ENCODE measurements at places on chromosomes 6 and 20. TPM values are rescaled to one million over a fixed set of nuclear protein-coding genes. Genes with fewer than 3 reads are reported as not detected.

DNA sequence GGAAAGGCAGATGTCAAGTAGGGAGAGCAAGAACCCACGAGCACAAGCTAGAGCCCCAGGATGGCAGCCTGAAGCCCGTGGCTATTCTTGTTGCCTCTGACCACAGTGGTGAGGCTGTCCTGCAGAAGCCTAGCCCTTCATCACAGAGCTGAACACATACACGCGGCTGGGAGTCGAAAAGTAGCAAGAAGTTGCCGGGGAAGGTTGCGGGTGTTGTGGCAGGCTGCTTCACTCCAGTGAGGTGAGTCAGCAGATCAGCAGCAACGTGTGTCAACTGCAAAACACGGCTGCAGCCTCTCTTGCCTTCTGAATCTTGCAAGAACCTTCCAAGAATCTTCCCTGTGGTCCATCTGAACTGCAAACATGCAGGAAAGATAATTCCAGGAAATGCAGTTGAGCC, 10.6 kb upstream of the STX16 start:
- DNase-seq = no peak

DNA sequence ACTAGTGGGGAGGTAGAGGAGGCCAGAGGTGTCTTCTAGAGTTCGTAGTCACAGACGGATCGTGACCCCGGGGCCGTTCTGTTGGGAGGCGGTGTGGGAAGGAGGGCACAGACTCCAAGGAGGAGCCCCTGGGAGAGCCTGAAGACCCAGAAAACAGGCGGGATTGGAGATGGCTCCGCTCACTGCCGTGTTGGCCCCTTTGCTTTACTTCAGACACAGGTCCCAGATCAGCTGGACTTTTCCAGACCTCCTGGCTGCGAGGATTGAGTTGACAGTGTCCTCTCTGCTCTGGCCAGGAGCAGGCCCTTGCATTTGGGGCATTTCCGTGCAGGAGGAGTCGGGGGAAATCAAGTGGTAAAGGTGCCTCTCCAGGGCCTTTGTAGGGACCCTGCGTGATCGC, 112.9 kb downstream of the ARMC2 start:
- DNase-seq = no peak

HLA-DQA2 gene
- polyA plus RNA-seq = not detected

- peak; percentile 37 for DNase-seq
Measured at GRCh38 chr6:31128093-31128676, 7.9 kb upstream of the CDSN start.

TOX2 gene
- 3.3 TPM for polyA plus RNA-seq

- no peak for DNase-seq
Measured at GRCh38 chr6:167689751-167690150, 137.0 kb upstream of the AFDN start.

DNA sequence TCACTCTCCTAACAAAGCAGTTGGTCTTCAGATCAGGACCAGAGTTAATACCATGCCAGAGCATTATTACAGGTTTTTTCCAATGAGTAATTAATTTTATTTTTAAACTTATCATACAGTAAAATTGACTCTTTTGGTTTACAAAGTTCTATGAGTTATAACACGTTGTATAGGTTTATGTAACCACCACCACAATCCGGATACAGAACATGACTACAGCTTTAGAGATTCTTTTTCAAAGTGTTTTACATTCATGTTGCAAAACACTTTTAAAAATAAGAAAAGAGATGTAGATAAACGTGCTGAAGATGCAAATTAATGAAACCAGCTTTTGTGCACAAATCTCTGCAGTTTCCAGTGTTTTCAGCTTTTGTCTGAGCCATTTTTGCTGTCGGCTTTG, 1.5 kb upstream of the TPBG start:
- no peak for DNase-seq

DNA sequence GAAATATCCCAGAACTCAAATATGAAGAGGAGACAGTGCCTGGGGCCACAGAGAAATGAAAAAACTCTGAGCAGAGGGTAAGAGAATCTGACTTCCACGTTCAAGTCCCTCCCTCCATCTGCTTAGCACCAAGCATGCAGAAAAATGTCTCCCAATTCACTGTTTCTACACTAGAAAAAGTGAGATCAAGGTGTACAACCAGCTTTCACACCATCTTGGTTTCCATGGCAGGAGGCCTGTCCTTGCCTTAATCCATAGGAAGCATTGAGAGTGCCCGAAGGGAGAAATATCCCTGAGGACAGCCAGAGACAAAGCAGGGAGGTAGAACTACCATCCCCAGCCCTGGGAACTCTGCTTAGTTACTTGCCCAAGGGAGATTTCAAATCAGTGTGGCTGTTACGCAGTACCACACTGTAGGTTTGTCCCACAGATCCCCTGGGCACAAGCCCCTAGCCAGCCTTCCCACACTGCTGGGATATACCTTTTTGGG, 82.9 kb downstream of the SCML4 start:
- no peak for DNase-seq

GRCh38 chr20:24478584-24478983, 9.2 kb downstream of the SYNDIG1 start:
- DNase-seq = no peak

- DNase-seq = no peak
Measured at GRCh38 chr6:32974016-32974333, 5.6 kb downstream of the BRD2 start.

MYH7B gene
- 0.65 TPM for polyA plus RNA-seq

DNA sequence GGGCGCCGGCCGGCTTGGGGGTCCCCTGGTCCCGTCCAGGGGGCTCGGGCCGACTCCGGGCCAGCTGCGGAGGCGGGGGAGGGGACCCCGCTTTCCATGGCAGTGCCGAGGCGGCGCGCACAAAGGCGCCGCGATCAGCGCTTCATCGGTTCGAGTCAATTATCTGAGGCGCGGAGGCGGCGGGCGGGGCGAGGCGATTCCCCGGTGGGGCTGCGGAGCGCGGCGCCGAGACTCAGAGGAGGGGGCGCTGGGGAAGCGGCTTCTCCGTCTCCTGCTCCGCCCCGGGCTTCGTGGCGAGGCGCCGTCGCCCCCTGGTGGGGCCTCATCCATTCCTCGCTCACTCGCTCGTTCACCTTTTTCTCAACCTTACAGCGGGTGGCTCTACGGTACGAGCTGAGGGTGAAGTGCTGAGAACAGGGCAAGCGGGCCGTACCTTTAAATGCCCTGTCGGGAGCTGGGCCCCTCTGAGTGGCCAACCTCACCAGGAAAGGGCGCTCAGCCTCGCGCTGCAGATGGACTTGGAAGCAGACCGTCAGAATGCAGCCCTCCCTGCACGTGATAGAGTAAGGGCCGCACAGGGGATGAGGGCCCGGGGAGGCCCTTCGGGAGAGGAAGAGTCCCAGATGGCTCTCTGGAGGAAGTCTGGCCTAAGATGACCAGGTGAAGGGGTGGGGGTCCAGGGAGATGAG, 39.9 kb downstream of the SLC52A3 start:
- no peak for DNase-seq

VGLL2 gene
- polyA plus RNA-seq = not detected

DNA sequence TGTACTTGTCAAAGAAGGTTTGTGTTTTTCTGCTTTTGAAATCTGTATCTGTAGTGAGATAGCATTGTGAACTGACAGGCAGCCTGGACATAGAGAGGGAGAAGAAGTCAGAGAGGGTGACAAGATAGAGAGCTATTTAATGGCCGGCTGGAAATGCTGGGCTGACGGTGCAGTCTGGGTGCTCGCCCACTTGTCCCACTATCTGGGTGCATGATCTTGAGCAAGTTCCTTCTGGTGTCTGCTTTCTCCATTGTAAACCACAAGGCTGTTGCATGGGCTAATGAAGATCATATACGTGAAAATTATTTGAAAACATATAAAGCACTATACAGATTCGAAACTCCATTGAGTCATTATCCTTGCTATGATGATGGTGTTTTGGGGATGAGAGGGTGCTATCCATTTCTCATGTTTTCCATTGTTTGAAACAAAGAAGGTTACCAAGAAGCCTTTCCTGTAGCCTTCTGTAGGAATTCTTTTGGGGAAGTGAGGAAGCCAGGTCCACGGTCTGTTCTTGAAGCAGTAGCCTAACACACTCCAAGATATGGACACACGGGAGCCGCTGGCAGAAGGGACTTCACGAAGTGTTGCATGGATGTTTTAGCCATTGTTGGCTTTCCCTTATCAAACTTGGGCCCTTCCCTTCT, 18.4 kb downstream of the CD83 start:
- DNase-seq = no peak

- DNase-seq = no peak
Measured at GRCh38 chr6:82761674-82762345, 303.8 kb downstream of the UBE3D start.

RNASET2 gene
- polyA plus RNA-seq = 55.4 TPM

DNA sequence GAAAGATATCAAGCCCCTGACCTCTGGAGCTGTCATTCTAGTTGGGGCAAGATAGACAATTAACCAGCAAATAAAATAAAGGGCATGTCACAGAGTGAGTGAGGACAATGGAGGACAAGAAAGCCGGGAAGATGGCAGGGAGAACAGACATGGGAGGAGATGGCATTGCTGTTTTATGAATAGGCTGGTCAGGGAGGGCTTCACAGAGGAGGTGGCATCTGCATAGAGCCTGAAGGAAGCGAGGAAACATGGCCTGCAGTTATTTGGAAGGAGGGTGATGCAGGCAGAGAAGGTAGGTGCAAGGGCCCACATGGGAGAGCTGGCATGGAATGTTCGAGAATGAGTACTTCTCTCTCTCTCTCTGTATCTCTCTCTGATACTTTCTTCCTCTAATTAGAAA, 63.7 kb downstream of the EFCAB8 start:
- DNase-seq = no peak

RNF182 gene
- polyA plus RNA-seq = 3.4 TPM
